ENCODE measurements at places on chromosomes 2 and 18. TPM values are rescaled to one million over a fixed set of nuclear protein-coding genes. Genes with fewer than 3 reads are reported as not detected.

DNA sequence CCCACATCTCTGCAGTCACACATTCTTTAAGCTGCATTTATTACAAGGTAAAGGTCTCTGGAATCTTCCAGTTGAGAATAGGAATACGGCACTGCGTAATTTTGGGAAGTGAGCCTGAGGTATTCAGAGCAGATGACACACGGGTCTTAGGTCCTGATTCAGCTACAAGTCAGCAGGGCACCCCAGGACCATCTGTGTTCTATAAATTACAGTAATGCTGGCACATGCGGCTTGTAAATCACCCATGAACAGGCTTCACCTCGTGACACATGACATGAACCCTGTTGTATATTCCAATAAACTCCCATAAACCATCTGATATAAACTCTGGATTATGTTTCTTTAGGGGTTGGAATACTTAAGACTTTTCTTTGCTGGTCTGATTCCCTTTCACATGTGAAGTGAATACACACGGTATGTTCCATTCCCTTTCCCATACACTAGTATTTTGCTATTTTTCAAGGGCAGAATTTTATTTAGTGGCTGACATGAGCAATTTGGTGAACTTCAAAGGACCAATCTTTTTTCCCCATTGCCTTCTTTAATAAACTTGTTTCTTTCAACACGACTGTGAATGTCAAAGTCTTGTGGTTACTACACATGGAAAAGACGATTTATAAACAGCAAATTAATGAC is 298.6 kb downstream of the MEIS1 start:
- no peak for DNase-seq

The EGR4 gene
- total RNA-seq: not detected

The GCG gene
- total RNA-seq: not detected

- no peak for DNase-seq
Observed at GRCh38 chr2:45289997-45290709, 280.9 kb upstream of the SIX2 start.

DNA sequence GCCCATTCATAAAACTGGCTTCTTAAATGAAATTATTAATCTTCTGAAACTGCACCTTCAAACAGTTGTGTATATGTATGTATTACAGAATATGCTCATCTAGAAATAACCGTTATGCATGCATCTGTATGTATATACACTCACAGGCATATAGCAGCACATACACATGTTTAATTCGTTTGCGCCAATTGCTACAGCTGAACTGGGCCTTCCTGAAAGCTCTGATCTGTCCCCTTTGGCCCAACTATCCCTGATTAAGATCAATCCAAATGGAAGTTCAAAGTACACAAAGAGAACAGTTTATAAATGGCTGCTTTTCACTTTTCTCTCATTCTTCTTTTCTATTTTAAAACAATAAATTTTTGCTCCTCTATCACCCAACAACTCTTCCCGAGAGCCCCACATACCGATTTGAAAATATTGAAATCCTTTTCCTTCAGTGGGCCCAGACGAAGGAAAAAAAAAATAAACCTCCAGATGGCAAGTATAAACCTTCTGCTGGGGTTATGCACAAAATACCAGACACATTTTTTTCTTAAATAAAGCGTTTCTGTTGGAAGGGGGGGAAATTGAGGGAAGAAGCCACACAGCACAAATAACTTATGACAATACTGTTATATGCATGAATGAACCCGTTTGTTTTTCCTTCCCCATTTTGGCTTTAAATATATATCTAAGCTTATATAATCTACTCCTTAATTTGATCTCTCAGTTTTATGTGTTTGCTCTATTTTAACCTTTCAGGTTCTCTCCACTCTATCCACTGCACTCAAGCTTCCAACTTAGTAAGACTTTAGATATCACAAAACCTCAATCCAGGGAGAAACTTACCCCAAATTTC is 267.3 kb downstream of the TCF4 start:
- no peak for DNase-seq

DNA sequence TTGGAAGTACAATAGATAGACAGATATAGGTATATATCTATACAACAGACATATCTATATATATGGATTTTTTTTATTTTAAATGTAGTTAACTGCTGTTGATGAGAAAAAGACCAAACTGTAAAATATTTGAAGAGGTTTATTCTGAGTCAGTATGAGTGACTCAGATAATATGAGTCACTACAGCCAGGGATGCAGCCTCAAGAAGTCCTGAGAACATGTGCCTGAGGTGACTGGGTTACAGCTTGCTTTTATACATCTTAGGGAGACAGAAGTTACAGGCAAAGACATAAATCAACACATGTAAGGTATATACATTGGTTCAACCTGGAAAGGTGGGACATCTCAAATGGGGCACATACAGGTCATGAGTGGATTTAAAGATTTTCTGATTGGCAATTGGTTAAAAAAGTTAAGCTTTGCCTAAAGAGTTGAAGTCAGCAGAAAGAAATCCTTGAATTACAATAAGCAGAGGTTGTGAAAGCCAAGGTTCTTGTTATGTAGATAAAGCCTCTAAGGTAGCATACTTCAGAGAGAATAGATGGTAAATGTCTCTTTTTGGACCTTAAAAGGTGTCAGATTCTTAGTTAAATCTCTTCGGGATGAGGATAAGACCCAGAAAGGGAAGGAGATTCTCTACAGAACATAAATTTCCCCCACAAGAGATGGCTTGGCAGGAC is 149.9 kb downstream of the RBM43 start:
- no peak for DNase-seq

DNA sequence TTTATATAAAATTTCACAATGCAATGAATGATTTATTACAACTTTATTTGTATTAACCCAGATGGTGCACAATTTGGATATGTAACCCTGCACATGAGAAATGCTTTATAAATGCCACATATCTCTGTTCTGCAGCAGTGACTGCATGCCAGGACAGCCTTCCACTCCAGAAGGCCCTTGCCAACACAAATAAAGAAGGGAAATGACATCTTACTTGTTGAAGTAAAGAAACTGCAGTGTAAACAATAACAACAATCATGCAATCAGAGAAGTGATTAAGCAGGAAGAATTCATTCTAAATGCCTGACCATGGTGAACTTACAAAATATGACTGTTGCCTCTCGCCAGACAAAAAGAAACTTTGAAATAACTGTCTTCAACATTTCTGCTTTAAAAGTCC is 129.9 kb upstream of the CHST9 start:
- DNase-seq: no peak

GRCh38 chr2:239660390-239661230 is 259.8 kb upstream of the HDAC4 start:
- DNase-seq: no peak

GRCh38 chr18:1663879-1664705 is 759.4 kb downstream of the ADCYAP1 start:
- peak; percentile 85 for DNase-seq

GRCh38 chr2:219334076-219334475 is 1.5 kb upstream of the RESP18 start:
- DNase-seq: no peak

The SKA1 gene
- total RNA-seq: 0.52 TPM

DNA sequence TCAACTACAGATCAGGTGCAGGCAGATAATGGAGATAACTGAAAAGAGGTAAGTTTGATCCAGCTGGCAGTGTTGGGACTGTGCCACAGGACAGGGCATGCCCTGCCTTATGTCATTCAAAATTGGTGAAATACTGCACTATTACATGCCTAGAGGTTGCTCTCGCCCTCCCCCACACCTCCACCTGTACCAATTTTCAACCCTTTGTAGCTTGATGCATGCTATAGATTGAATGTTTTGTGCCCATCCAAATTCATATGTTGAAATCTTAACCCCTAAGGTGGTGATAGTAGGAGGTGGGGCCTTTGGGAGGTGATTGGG is 72.1 kb upstream of the LYPD6B start:
- DNase-seq: no peak

The DLX1 gene
- total RNA-seq: not detected

GRCh38 chr2:145273840-145274239 is 753.9 kb upstream of the ZEB2 start:
- no peak for DNase-seq

DNA sequence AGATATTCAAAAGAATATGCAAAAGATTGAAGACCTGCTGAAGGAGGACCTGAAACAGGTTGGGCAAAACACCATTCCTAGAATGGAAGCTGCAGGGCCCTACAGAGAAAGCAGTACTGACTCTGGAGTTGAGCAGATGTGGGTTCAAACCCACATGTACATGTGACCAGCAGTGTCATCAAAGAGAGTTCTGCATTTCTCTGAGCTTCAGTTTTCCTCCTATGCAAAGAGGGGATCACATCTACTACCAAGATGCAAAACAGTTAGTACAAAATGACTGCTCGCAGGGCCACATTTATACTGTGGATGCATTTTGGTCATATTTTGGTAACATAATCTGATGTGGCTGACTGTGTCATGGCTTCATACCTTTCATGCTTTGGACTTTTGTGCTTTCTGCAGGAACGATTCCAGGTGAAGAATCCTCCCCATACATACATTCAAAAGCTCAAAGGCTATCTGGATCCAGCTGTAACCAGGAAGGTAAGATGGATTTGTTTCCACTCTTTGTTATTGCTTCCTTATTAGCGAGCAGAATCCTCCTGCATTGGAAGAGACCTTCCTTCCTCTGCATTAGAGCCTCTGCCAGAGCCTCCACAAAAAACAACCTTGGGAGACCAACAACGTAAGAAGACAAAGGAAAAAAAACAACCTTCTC is 174.8 kb downstream of the PRPF40A start:
- DNase-seq: no peak

DNA sequence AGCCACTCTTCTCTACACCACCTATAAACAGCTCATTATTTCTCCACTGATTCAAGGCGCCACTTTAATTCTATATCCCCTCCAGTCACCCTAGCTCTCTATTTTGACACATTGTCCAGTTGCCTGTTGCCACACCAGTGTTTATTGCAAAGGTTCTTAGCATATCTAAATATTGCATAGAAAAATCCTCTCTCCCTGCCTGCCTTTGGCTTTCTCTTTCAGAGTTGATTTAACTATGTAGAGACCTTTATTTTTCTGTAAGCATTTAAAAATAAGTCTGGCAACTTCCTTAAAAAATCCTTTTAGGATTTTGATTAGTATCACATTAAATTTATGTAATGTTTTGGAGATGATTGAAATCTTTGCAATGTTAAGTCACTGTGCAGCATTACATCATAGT is 47.9 kb upstream of the B3GNT7 start:
- DNase-seq: no peak

DNA sequence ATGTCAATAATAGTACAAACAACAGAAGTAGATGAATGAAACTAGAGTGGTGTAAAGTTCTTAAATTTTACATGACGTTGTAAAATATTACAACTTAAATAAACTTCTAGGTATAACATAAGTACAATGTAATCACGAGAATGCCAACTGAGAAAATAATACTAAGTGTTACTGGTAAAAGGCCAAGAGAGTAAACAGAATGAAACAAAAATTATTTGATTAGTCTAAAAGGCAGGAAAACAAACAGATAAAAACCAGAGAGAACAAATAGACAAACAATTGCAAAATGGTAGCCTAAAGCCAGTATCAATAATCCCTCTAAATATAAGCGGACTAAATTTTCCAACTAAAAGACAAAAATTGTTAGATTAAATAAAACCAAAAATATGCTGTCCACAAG is 71.9 kb downstream of the SMAD2 start:
- no peak for DNase-seq

The C2orf72 gene
- total RNA-seq: 1.5 TPM

- DNase-seq: no peak
Observed at GRCh38 chr2:135055182-135055786, 3.2 kb downstream of the RAB3GAP1 start.

The LRATD1 gene
- 8.9 TPM for total RNA-seq

- no peak for DNase-seq
Observed at GRCh38 chr2:235146871-235147565, 195.2 kb downstream of the SH3BP4 start.

- DNase-seq: no peak
Observed at GRCh38 chr2:28436525-28437051, 43.9 kb downstream of the FOSL2 start.

- DNase-seq: no peak
Observed at GRCh38 chr2:6637330-6637729, 228.4 kb downstream of the CMPK2 start.

The MATN3 gene
- total RNA-seq: 11.7 TPM

The ASTL gene
- not detected for total RNA-seq

The ARHGEF33 gene
- 1.3 TPM for total RNA-seq

DNA sequence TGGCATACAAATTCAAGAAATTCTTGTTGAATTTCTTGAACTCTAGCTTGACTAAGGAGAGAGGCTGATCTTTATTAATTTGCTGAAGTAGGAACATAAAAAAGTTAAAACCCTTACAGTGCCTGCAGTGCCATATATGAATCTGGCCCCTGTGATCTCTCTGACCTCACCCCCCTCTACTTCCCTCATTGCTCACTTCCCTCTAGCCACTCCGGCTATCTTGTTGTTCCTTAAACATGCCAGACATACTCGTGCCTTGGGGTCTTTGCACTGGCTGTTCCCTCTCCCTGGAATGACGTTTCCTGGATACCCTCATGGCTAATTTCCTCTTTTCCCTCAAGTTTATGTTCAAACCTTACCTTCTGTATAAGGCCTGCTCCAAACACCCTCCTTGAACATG is 246.3 kb upstream of the SIX2 start:
- DNase-seq: no peak

DNA sequence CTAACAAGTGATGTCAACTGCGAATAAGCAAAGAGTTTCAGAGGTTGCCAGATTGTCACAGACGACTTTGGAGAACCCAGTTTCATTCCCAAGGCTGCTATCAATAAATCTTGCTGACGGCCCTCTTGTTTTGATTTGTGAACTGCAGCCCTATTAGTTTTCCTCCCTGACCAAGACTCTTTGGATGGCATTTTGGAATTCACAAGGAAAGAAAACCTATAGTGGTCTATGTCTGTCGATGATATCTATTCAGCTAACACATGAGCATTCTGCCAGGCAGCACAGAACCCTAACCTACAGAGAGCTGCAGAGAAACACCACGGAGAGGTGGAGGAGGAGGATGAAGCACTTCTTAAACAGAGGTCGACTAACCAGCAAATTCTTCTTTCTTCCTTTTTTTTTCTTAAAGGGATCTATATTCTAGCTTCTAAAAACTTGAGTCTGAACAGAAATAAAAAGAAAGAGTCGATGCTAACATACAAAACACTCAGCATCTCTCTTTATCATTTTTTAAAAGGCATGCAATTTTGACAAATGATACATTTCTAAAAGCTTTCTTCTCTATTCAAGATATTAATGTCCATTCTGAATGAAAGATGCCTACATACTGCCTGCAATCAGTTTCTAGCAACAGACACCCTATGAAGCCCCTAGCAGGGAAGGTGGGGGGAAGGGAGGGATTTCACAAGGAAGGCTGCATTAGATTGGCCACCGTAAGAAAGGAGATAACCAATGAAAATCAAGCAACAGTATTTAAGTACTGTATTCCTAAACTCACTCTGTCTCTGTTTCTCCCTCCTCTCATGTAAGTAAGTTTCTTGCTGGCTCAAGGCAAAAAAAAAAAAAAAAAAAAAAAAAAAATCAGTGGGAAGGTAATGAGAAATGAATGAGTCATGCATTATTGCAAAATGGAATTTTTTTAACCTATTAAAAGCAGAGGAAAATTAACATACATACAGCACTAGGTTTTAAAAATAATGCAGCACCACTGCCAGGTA is 83.0 kb upstream of the CHRNA1 start:
- DNase-seq: no peak
